Stimulated activated CD4-positive, alpha-beta T cell treated with anti-CD3 and anti-CD28 coated beads, Interleukin-1b, Interleukin-23, amount 100 ng/mL, for 24 hours (primary cell): ENCODE measurements at places on chromosomes 7 and 10.

GRCh38 chr10:132395704-132396493 is 1.1 kb upstream of the PWWP2B start:
- no peak for DNase-seq

GRCh38 chr7:42227541-42227935 is 9.5 kb downstream of the GLI3 start:
- DNase-seq = no peak

DNA sequence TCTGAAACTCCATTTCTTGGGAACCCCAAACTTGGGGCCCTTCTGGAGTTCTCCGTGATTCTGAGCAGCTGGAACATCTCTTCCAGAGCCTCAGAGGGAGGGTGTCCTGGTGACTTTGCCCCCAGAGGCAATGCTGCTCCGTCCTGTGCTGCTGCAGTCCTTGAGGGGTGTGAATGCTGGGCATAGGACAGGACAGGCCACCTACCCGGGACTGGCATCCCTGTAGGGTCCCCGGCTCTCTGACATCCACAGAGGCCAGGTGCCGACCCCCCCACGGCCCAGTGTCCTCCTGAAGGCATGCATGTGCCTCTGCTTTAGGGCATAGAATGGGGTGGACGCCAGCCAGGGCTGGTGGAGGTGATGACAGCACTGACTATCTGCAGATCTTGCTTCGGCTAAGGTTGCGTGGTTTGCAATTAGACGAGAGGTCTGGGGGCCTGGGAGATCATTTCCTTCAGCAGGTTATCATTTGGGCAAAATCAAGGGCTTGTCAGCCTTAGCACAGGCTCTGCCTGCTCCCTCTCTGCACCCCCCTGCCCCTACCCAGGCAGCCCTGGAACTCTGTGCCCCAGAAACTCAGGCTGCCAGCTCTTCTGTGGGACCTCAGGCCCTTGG is 136.9 kb upstream of the GPR26 start:
- DNase-seq = no peak

- DNase-seq = no peak
Observed at GRCh38 chr7:22399091-22399490, 42.1 kb upstream of the RAPGEF5 start.
